ENCODE measurements at places on chromosomes 5 and 9. TPM values are rescaled to one million over a fixed set of nuclear protein-coding genes. Genes with fewer than 3 reads are reported as not detected.

The SPATA24 gene
- total RNA-seq, result 10.2 TPM

GRCh38 chr9:114053246-114054005, 24.7 kb downstream of the AMBP start:
- no peak for DNase-seq

- DNase-seq, result no peak
These were observed 15.9 kb downstream of the RANBP6 start for GRCh38 chr9:5999443-6000101.

- peak; percentile 16 for DNase-seq
These were observed 8.2 kb upstream of the GDNF start for GRCh38 chr5:37847978-37848425.

DNA sequence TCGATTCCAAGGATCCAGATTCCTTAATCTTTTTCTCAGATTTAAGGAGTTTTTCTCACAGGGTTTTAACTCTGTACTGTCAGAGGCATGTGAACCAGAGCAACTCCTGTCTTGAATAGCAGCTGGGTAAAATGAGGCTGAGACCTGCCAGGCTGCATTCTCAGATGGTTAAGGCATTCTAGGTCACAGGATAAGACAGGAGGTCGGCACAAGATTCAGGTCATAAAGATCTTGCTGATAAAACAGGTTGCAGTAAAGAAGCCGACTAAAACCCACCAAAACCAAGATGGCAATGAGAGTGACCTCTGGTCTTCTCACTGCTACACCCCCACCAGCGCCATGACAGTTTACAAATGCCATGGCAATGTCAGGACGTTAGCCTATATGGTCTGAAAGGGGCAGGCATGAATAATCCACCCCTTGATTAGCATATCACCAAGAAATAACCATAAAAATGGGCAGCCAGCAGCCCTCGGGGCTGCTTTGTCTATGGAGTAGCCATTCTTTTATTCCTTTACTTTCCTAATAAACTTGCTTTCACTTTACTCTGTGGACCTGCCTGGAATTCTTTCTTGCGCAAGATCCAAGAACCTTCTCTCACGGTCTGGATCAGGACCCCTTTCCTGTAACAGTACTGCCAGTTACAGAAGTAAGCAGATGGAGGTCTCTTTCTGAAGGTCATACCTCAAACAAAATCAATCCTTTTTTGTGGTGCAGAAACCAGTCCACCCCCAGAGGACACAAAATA, 87.1 kb downstream of the SLC38A9 start:
- no peak for DNase-seq

DNA sequence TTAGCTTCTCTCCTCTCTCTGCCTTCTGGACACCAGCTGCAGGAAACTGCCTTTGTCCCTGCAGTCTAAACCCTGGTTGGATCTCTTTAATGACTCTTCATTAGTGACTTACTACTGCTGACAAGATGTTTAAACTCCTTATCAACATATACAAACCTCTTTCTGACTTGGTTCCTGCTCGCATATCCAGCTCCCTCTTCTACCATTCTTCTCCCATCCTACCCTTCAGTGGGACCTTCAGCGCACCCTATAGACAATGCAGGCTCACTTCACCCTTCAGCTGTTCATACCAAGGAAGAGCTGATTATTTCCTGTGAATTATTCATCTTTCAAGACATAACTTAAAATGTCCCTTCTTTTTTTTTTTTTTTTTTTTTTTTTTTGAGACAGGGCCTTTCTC, 436.5 kb downstream of the KIAA0825 start:
- DNase-seq, result peak; percentile 2

Data from tongue (tissue), 3 donors.